ENCODE measurements at places on chromosomes 12 and 14.
A peak's percentile ranks its signal among the peaks of the same experiment; 100 is the strongest.

- no peak for DNase-seq
Measured at GRCh38 chr14:45185100-45185814, 49.5 kb downstream of the FANCM start.

DNA sequence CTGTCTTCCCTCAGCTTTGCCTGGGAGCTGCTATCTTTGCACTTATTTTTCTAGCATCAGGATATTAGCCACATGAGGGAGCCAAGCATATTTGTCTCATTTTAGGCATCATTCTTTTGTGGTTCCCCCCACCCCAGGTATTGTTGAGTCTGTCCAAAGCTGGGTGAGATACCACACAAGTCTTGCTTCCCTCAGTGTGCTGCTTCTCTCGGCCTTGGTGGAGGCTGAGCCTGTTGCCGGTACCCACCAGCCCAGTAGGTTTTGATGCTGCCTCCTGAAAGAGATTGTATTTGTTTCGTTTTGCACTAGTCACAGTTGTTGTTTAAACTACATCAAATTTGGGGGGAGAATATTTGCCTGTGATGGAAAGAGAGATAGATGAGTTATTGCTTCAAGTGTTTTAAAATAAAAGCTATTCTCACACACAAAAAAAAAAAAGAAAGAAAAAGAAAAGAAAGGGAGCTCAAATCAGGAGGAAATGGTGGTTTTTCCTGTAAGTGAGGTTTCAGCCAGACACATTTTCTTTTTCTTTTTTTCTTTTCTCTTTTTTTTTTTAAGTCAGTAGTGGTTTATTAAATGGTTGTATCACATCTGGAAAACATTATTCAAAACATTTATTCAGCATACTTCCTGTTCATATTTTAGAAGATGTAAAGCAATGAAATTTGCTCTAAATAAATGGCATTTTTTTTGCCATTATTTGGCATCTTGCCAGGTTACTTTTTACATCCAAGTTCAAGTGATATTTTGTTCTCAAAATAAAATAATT, 58.5 kb downstream of the SLC4A8 start:
- peak; percentile 20 for DNase-seq

GRCh38 chr14:32491416-32492016, 162.4 kb downstream of the AKAP6 start:
- DNase-seq, result no peak

DNA sequence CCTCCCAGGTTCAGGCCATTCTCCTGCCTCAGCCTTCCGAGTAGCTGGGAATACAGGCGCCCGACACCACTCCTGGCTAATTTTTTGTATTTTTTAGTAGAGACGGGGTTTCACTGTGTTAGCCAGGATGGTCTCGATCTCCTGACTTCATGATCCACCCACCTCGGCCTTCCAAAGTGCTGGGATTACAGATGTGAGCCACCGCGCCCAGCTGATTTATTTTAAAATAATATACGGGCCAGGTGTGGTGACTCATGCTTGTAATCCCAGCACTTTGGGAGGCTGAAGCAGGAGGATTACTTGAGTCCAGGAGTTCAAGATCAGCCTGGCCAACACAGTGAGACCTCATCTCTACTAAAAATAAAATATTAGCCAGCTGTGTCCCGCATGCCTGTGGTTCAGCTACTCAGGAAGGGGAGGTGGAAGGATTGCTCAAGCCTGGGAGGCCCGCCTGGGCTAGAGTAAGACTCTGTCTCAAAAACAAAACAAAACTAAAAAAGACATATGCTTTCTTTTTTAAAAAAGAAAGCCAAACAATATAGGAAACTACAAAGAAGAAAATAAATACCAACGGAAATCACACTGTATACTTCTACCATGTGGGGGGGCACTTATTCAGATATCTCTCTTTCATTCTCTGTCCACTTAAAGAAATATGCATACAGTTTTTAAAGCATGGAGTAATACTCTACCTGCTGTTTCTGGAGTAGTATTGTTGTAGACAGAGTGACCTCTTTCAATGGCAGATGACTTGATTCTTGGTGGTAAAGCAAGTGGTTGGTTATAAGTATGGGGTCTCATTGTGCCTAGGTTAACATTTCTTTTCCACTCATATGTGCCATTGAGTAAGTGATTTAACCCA, 930 bp upstream of the MIA2 start:
- DNase-seq, result peak; percentile 6

- DNase-seq, result no peak
Measured at GRCh38 chr12:6198556-6198955, 1.6 kb upstream of the CD9 start.

DNA sequence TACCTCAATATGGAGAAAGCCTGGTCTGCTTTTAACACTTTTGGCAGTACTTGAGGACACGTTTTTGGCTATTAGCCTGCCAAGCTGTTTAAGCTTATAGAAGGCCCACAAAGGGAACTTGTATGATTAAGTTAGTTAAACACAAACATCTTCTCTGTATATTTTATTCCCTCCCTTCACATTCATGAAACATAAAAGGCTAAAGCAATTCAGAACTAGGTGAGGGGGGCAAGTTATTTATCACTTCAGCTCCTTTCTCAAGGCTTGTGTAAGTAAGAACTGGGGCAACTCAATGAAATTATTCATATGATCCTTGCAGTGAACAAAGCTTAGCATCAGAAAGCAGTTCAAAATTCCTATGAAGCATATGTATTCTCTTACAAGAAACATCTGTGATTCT, 7.5 kb downstream of the PRICKLE1 start:
- DNase-seq, result no peak

GRCh38 chr14:68503186-68503825, 289.6 kb downstream of the ZFP36L1 start:
- no peak for DNase-seq

- DNase-seq, result no peak
Measured at GRCh38 chr14:74474376-74474775, 18.7 kb downstream of the NPC2 start.

GRCh38 chr12:22380031-22380430, 45.5 kb upstream of the ST8SIA1 start:
- DNase-seq, result no peak

DNA sequence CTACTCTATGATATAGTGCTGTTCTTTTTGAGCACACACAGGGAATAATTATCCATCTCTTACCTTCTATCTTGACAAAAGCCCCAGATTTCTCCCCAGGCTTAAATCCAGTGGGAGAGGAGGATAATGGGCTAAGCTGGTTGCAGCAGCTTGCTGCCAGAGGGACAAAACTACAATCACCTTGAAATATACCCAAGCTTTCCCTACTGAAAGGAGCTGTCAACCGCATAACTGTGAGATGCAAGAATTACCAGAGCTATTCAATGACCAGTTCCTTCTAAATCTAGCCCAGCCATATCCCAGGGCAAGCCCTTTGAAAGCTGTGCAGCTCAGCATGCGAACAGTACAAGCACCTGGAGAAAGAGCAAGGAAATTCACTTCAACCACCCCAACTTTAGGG, 943 bp upstream of the MGAT4C start:
- DNase-seq, result no peak

GRCh38 chr12:102120564-102120873, 536 bp downstream of the PARPBP start:
- no peak for DNase-seq

GRCh38 chr12:5166976-5167375, 123.3 kb downstream of the KCNA5 start:
- no peak for DNase-seq

- no peak for DNase-seq
Measured at GRCh38 chr12:78880078-78880477, 15.5 kb downstream of the SYT1 start.

DNA sequence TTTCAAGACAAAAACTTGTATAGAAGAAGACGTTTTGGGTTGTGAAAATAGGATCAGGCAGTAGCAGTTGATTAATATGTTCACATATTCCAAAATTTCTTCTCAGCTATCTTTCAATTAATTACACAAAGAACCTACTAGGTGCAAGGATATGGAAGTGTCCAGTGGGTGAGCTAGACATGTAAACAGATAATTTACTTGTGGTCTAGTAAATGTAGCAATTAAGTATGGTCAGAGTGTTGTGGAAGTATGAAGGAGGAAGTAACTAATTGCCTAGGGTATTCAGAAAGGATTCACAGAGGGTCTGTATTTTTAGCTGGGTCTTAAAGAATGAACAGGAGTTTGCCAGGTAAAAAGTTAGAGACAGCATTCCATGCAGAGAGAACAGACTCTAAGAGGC, 5.9 kb downstream of the GOLGA5 start:
- no peak for DNase-seq

- DNase-seq, result no peak
Measured at GRCh38 chr12:116037941-116038837, 239.3 kb downstream of the MED13L start.

- no peak for DNase-seq
Measured at GRCh38 chr12:106883426-106883825, 72.3 kb upstream of the TMEM263 start.

- DNase-seq, result no peak
Measured at GRCh38 chr12:55673638-55674037, 34.1 kb downstream of the ITGA7 start.

GRCh38 chr12:56110571-56110970, 5.9 kb upstream of the RPL41 start:
- no peak for DNase-seq

GRCh38 chr12:83821967-83822366, 1090.6 kb downstream of the SLC6A15 start:
- DNase-seq, result no peak

DNA sequence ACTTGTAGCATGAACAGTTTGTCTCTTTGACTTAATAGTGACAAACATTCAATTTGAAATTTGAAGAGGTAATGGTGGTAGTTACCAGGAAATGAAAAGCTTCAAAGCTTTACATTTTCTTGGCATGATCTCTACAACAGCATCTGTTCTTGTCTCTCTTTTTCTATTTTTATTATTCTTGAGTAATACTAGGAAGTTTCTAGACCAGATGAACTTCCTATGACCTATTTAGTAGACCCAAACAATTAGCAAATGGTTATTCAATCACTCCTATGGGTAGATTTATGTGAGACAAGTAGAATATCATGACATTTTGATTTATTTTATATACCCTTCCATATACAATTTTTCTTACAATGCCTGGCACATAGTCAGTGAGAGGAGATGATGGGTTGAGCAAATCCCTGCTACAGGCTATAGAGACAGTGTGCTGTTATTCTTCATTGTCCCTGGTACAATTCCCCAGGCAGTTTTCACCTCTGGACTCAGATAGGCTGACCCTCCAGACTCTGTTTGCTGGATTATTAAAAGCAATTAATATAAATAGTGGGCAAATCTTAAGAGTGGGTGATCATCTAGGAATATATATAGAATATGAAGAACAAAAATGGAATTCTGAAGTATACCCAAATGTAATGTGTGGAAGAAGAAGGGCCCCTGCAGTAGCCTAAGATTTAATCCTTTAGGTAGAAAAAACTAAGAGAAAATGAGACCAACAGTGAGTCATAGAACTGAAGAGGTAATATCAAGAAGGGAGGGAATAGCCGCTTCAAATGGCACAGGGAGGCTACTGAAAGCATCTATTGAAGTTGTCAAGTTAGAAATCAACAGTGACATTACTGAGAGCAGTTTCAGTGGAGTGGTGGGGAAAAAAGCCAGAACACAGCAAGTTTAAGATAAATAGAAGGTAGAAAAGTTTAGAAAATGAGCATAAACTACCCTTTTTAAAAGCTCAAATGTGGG, 512.0 kb downstream of the FOXG1 start:
- DNase-seq, result no peak
